ENCODE measurements at places on chromosomes 2 and 18.
A peak's percentile ranks its signal among the peaks of the same experiment; 100 is the strongest.

DNA sequence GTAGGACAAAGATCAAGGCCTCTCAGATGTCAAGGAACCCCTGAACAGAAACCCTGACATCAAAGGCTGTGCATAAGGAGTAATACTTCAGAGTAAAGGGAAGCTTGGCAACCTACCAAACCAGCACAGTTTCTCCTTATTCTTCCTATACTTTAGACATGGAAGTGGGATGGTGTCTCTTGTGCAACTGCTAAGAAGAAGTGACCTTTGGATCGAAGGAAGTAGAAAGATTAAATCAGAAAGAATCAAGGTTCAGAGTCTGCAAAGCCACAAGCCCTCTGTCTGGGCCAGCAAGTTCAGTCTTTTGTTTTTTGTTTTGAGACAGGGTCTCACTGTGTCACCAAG is 66.2 kb upstream of the SLC39A10 start:
- DNase-seq: no peak

DNA sequence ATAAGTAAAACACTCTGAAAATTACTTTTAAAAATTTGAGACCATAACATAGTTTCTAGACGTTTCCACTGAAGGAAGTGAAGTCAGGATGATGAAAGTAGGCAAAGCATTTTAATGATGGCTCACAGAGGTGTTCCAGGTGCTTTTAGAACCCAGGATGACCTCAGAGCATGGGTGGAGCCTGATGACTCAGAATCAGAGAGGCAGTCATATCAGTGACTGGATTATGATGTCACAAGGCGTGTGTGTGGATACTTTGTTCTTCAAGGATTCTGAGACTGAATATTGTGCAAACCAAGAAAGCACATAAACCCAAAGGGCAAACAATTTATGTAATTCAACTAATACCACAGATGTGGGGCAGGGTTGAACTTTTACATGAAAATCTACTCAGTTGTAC is 208.0 kb upstream of the FBXO11 start:
- DNase-seq: no peak

DNA sequence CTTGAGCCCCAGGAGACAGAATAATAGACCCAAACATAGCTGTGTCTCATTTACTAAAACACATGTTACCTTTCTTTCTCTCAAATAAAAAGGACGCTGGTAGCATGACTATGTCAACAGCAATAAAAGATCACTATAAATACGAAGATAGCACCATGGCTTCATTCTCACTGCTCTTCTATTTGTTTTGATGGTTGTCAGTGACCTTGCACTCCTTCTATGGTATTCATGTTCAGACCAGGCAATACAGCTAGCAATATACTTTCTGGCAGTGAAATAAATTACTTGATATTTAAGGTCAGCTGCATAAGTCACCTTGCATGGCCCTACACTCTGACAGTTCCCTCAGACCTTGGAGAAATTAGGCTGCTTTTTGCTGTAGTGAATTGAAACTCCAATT is 263.2 kb upstream of the CDH7 start:
- no peak for DNase-seq

DNA sequence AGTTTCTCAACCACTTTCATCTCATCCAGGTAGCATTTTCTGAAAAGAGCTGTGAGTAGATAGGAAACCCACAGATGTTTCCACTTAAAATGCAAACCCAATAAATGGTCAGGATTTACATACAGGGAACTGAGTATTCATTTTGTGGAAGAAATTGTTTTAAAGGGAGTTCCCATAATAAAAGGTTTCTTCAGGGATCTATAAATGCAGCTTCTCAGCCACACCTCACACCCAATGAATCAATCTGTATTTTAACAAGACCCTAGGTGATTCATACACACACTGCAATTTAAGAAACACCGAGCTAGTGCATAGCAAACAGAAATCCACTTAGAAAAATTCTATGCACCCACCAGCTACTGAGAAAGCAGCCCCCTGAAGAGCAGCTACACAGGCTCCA is 140.1 kb upstream of the ACAA2 start:
- no peak for DNase-seq

GRCh38 chr2:2102866-2103653 is 228.0 kb downstream of the MYT1L start:
- no peak for DNase-seq

GRCh38 chr2:218149098-218149497 is 17.7 kb downstream of the CXCR1 start:
- no peak for DNase-seq

DNA sequence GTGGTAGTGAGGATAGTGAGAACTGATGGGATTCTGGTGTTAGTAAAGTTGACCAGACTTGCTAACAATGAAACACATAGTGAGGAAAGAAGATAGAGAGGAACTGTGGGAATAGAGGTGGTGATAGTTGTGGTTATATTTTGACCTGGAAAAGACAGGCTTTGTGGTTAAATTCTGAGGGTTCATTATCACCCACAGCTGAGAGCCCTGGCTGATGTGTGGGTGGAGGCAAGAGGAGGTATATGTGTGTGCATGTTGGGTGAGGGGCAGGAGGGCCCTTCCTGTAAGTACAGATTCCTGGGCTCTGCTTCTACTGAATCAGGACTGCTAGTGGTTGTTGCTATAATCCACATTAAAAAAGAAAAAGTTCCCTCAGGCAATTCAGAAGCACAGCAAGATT is 26.2 kb upstream of the TMEM163 start:
- DNase-seq: no peak

- DNase-seq: no peak
Measured at GRCh38 chr18:46265196-46266156, 161.3 kb downstream of the HAUS1 start.

DNA sequence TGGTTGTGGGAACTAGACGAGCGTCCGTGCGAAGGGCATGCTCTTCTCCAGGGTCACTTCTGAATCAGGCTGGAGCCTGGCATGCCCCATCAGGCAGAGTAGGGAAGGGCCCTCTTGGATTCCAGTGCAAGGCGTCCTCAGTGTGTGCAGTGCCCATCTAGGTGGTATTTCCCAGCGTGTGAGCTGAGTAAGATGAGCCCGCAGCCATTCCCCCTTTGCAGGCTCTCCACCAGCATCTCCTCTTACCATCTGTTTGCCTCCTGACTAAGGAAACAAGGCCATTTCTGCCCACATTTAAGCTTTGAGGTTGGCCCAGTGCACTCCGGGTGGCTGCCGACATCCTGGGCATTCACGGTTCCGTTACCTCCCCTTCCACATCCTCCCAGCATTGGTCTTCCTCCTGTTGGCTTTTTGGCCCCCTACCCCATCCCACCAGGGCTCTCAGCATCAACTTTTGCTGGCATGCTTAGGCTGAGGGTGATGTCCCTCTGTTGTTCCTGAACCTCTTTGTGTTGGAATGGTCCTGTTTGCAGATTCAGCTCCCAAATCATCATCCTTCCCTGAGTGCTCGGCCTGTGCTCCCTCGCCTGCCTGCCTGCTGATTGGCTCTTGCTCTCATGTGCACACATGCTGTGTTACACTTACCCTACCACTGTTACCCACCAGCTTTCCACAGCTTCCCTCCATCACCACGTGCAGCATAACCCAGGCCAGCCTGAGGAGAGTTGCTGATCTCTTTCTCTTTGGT is 11.8 kb downstream of the CEP68 start:
- no peak for DNase-seq

DNA sequence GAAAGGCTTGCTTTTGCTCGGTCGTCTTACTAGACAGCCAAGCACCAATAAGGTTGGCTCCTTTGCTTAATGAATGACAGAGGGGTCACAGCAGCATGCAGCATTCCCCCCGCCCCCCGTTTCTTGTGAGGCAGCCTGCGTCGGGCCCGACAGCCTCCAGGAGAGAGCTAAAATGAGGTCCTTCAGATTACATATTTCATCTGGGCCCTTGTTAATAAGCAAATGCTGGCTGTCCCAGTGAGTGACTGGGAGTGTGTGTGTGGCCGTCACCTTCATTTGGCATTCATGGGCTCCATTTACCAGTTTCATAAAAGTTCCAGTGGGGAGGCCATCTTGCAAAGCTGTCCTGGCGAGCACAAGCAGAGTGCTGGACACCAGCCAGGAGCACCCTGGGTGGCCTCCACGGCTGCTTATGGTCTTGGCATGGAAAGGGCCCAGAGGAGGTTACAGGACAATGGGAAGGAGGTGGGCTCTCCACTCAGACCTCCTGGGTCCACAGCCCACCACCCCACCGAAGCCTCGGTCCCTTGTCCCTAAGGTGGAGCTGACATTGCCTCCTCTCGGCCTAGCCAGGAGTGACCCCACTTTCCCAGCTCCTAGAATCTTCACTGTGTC is 37.2 kb downstream of the ODC1 start:
- DNase-seq: no peak

DNA sequence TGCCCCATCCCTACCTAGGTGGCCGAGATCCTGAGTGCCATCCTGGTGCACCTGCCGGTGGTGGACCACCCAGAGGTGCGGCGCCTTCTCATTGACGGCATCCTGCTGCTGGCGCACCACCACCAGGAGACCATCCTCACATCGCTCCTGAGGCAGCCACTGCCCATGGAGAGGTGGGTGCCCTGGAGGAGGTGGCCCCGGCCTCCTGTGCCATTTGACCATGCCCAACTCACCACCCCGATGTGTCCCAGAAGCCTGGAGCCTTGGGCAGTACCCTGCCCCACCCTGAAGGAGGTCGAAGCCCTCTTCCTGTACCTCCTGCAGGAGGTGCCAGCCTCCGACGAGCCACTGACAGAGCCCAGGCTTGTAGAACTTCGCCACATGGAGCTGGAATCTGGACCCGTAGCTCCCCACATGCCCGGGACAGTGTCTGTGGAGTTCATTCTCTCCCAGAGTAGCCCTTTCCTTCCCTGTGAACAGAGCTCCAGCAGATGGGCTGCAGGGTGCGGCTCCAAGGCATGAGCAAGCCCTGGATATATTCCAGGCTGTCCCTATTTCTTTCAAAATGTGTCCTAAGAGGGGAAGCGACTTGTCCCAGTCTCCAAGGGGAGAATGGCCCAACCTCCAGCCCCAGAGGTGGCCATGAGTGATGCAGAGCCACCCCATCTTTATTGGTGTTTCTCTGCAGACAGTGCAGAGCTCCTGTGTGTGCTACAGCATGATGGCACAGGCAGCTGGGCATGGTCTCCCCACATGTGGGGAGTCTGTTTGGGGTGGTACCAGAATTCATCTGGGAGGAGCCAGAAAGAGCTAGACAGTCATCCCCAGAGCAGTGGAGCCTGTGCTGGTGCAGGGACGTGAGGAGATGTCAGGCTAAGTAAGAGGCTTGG is 34.2 kb downstream of the HJURP start:
- DNase-seq: peak; percentile 1

DNA sequence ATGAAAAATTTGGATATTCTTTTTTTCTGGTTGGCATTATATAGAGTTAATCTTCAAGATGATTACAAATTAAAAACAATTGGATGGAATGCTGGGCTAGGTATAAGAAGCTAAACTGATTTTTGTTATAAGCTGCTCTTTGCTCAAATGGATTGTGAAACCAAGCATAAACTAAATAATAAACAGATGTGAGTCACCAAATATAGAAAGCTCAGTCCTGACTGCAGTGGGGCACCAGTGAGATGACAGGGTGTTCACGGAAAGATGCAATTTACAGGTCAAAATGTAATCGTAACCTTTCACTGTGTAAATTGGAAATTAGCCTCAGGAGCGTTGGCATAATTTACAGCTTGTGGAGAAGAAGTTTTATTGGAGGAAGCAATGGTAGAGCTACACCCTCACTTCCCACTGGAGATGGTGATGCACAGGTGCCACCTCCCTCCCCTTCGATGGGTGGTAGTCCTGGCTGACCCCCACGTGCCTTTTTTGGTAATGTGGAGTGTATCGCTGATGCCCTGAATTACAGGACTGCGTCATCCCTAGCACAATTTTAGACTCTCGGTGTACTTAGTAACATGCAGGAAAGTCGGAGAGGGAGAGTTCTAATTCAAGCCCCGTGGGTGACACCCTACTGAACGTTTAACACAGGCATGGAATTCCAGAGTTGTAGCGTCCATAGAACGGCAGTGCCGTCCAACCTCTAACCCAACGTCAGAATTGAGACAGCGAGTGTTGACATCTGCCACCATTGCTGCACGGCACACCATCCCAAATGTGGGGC is 73.9 kb upstream of the NFATC1 start:
- no peak for DNase-seq

- DNase-seq: no peak
Measured at GRCh38 chr2:28563869-28564268, 68.0 kb downstream of the PLB1 start.

- DNase-seq: no peak
Measured at GRCh38 chr2:193843675-193844074, 1648.9 kb upstream of the TMEFF2 start.

- no peak for DNase-seq
Measured at GRCh38 chr2:30412047-30412683, 34.9 kb upstream of the LCLAT1 start.

GRCh38 chr2:49113046-49113445 is 41.3 kb downstream of the FSHR start:
- DNase-seq: peak; percentile 49

GRCh38 chr2:241975593-241976284 is 106.2 kb downstream of the RTP5 start:
- DNase-seq: no peak

GRCh38 chr2:178333851-178334250 is 117.1 kb downstream of the PRKRA start:
- no peak for DNase-seq

DNA sequence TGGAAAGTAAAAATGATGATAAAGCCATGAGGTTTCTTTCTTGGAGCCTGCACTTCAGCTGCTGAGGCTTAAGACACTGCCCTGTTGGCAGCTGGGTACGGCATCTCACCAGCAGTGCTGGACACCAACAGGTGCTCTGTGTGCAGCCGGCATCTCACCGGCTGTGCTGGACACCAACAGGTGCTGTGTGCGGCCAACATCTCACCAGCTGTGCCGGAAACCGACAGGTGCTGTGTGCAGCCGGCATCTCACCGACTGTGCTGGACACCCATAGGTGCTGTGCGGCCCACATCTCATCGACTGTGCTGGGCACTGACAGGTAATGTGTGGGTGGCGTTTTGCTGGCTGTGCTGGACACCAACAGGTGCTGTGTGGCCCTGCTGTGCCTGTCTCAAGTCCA is 190.8 kb downstream of the TMEM18 start:
- no peak for DNase-seq

GRCh38 chr2:16404551-16405300 is 260.9 kb downstream of the CYRIA start:
- DNase-seq: no peak

DNA sequence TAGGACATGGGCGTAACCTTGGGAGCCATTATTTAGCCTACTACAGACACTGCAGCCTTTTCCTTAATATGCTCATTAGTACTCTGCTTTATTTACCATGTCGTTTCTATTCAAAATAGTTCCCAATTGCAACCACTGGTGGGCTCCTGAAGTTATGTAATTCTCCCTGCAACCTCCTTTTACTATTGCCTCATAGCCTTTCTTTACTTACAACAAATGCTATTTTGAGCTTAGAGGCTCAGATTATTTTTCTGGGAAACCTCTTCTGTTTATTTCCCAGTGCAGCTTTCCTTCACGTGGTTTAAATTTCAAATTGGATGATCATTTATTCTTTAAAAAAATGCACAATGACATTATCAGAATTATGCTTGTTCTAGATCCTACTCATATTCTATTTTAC is 492.3 kb upstream of the TMEFF2 start:
- DNase-seq: no peak

Data from WERI-Rb-1 (cell line).